ENCODE measurements at places on chromosomes 12 and 14.

DNA sequence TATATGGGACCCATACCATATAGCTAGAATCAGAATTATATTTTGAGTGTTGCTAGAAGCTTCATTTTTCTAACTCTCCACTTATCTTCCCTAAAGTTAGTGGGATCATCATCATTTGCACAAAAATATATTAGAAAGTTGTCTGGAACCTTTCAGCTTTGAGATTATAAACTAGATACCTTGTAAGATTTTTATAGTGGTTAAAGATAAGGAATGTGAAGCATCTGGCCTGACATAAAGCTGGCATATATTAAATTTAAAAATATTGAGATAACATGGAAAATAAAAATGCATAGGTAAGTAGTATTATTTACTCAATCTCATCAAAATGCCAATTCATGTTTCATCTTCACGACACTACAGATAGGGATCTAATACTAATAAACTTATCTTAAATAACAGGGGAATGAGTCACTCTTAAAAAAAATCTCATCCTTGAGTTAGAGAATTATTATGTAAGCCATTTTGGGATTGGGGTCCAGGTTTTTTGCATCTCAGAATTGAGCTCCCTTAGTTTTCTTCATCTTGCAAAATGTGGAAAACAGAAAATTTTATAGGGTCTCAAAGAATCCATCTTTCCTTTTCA is 318.5 kb downstream of the KCNC2 start:
- no peak for DNase-seq

- no peak for DNase-seq
Measured at GRCh38 chr14:75470238-75470797, 42.5 kb downstream of the JDP2 start.

DNA sequence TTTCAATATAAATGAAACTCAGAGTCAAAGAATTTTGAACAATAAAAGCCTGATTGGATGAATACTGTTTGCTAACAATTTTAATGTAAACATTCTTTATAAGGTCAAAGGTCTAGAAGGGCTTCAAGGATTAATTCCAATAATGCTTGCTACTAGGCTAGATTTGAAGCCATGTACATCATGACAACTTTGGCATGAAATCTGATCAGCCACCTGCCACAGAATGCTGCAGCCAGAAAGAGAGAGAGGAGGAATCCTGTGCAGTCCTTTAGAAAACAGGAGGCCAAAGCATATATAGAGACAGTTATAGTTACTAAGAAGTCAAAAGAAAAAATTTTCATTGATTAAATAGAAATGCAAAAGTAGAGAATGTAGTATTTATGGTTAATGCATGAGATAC is 47.1 kb downstream of the ABCD2 start:
- no peak for DNase-seq

DNA sequence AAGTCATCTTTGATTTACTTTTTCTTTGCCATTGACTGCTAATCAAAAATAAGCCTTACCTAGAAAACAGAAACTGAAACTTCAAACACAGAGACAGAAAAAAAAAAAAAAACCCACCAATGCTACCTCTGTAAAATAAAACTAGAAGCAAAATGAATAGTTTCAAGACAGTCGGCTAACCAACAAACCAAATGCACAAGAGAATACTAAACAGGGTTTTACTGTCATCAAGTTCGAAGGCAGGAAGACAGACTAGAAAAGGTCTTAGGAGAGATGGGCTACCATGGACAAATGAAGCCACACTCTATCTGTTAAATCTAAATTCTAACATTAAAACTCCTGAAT is 59.5 kb downstream of the SEL1L start:
- no peak for DNase-seq

DNA sequence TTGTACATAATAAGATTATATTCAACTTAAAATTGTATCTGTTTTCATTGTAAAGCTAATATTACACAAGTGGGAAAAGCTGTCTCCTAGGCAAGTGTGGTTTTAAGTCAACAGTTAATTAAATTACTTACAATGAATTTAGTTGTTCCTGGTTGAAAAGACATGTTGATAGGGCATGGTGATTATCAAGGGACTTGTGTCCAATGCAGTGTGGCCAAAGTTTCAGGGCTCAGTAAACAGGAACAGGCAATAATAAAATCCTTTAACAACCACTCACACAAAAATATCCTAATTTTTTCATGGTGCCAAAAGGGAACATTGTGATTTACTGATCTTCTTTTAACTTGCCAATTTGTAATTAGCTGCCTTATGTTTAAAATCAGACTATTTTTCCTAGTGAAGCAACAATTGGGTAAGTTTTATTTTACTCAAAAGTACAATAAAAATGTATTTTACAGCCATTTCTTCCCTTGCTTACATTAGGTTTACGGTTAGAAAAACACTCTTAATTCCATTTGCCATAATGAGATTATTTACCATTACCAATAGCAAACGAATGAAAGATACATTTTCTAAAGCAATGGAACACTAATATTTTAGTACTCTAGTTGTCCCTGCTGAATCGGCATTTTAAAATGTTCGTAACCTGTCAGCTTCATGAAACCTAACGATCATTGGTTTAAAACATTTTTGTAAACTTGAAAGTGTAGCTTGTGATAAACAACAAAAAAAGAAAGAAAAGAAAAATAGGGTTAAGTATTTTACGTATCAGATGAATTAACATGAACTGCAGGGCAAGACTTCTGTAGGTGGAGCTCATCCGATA is 1.8 kb upstream of the WNK1 start:
- DNase-seq = no peak

GRCh38 chr12:82818271-82819035 is 131.7 kb downstream of the TMTC2 start:
- no peak for DNase-seq

- no peak for DNase-seq
Measured at GRCh38 chr12:40336573-40337199, 111.9 kb downstream of the LRRK2 start.

- DNase-seq = no peak
Measured at GRCh38 chr12:31017535-31017934, 56.1 kb upstream of the DDX11 start.

DNA sequence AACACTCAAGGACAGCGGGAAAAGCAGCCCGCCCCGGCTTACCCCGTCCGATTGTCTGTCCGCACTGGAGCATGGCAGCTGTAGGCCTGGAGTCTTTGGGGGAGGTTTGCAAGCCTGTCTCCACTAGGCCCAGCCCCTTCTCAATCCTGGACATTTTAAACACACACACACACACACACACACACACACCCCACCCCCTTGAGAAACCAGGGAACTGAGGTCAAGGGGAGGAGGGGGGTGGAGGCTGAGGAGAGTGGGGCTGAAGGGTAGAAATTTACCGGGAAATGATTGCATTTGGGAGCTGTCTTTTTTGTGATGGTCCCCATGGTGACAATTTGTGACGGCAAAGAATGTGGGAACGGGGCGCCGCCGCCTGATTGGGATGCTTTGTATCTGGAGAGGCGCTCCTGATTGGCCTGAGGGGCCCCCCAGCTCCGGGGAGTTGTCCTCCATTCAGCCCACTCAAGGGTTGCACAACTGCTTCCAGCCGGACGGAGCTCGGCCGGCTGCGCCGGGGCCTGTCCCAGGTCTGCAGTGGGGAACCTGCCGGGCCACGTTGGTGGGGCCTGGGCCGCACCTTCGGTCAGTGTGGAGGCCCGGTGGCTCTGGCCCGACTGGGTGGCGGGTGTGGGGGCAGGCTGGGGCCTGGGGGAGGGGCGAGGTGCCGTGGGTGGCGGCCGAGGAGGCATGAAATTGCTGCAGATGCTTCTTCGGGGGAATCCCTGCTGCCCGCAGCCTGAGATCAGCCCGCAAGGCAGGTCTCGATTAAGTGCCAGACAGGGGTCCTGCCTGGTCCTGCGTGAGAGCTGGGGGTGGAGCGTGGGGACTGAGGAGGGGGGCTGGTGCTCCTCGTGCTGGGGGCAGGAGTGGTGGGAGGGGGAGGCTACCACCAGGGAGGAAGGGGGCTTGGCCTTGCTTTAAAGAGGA is at the start of gene FAM181A:
FAM181A (plus strand) TSS at position 472 of the 927 bp plus-strand sequence. CDS start 942 bp downstream, outside the sequence.
- no peak for DNase-seq

- DNase-seq = no peak
Measured at GRCh38 chr12:57518920-57519795, 1.2 kb downstream of the DDIT3 start.

GRCh38 chr12:93518725-93519124 is 51.4 kb downstream of the MRPL42 start:
- no peak for DNase-seq

GRCh38 chr14:57390806-57391516 is 575 bp downstream of the NAA30 start:
- peak; percentile 43 for DNase-seq

DNA sequence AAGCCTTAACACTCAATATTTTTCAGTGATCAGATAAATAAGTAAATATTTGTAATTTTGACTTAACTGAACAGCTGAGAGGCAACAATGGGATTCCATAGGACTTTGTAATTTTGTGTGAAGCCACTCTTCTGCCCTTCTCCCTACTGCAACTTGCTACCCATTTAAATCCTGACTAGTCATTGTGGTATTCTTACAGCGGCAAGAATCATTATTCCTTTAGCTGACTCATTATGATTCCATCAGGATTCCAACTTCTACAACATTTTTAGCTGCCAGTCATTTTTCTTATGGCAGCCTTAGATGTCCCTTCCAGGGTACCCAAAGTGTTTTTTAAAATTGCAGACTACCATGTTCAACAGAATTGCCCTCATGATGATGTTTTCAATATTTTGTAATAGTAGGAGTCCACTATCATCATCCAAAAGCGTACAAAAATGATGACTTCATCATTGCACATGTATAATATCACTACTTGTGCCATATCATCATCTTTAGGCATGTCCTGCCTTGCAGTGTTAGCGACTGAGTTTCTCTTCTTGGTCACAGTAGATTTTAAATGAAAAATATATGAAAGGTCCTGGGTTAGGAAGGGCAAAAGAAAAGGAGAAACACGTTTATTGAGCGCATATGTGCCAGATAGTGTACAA is 5.1 kb upstream of the MAGOHB start:
- no peak for DNase-seq

DNA sequence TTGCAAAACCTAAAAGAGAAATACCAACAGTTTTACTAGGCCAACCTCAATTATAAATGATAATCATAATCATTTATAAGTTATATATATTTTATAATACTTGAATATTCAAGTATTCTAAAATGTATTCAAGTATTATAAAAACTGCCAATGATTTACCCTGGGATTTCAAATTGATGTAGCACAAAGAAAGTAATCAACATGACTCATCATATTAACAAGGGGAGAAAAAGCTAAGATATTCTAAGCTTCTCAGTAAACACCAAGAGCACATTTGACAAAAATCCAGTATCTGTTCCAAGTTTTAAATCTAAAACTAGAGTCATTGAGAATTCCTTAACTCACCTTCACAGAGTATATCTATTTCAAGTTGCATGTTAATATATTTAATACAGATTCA is 56.1 kb downstream of the CAPZA3 start:
- no peak for DNase-seq

GRCh38 chr12:106001837-106002218 is 136.9 kb downstream of the NUAK1 start:
- DNase-seq = no peak

GRCh38 chr14:83638748-83639504 is 1891.0 kb upstream of the FLRT2 start:
- no peak for DNase-seq

DNA sequence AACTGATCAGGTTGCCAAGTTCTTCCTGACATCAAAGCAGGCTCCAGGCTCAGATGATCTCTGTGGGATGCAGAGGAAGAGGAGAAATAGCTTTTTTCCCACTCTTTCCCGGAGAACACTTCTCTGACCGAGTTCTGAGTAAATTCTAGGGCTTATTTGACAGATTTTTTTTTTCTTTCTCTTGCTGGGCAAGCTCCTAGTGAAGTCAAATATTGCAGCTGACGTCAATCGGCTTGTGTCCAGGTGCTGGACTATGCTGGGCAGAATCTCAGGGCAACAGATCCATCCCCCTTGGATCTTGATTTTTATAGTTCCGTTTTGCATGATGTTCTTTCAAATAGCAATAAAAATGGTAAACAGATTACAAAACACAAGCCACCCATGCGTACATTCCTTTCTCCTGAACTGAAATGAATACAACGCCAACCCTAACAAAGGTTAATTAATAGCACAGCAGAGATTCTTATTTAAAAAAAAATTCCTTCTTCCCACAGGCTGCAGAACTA is 182.2 kb downstream of the NOVA1 start:
- DNase-seq = no peak

GRCh38 chr14:50396631-50397389 is at the start of gene CDKL1:
TSS of gene CDKL1 (minus strand) at chr14:50396881. CDS start at chr14:50395868, 1,013 bp downstream.
- peak; percentile 32 for DNase-seq

DNA sequence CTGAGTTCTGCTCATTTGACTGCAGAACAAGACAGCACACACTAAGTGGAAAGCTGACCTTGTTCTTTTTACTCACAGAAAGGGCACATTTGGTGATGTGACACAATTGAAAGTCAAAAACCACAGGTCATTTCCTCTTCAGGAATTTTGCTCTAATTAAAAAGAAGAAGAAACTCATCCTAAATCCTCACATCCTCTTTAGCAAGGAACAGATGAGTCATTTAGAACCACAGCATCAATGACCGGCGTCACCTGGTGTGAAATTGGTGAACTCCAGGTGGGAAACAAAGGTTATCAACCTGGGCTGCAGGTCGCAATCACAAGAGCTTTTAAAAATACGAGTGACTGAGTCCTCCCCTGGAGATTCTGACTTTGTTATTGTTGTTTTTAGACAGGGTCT is 2.9 kb upstream of the RNU6-8 start:
- DNase-seq = no peak

GRCh38 chr14:26719514-26719913 is 121.7 kb upstream of the NOVA1 start:
- DNase-seq = no peak

DNA sequence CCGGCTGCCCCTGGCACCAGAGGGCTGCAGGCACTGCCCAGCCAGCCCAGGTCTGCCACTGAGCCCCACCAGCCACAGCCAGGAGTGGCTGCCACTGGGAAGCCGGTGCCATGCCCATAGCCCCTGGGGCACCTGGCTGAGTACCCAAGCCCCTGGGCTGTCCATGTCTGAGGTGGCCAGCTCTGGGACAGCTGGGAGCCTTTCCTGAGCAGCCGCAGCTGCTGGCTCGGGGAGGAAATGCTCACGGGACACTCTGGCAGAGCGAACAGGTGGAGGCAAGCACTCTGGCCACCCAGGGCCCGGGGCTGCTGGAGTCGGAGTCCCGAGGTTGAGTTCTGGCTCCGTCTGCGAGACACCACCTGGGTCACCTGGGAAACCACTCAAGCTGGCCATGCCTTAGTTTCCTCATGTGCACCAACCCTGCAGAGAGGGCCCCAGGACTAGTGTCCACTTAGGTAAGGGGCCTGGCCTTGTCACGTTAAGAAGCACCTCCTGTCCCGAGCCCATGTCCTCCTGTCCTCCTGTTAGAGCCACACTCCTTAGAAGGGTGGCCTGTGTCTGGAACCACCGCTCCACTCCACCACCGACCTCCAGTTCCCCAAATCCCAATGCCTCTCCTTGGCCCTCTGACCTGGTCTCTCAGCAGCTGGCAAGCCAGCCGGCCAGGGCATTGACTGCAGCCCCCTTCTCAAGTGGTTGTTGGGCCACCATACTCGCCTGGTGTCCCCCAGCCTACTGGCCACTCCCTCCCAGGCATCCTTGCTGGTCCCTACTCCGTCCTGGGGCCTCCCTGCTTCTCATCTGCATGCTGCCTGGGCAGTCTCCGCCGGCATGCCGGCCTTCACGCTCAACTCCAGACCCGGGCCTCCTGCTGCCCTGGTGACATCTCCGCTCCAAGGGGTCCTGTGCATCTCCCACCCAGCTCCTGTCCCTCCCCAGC is 45.3 kb downstream of the BEGAIN start:
- DNase-seq = no peak

- DNase-seq = no peak
Measured at GRCh38 chr12:61894168-61894567, 366.0 kb upstream of the USP15 start.

GRCh38 chr14:100526057-100526456 is 61.2 kb downstream of the BEGAIN start:
- no peak for DNase-seq

- DNase-seq = no peak
Measured at GRCh38 chr12:106358396-106359241, 1.1 kb downstream of the POLR3B start.
